ENCODE measurements at places on chromosomes 6 and 20.

- DNase-seq: no peak
Measured at GRCh38 chr6:138537106-138537505, 37.8 kb upstream of the NHSL1 start.

DNA sequence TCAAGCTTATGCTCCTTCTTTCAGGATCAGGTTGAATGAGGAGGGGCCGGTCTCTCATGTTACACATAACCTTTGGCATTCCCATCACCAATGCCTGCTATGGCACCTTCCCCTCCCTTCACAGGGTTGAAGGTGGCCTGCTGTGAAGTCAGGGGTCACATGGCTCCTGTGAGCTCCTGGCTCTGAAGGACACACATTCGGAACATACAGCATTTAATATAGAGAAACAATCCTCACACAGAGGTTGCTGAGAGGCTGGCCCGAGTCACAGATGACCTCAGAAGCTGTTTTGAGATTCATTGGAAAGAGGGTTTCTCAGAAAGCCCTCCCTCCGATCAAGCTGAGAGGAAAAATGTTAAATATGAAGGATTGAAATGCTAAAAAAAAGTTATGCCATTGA, 82.1 kb downstream of the PSMG4 start:
- no peak for DNase-seq

DNA sequence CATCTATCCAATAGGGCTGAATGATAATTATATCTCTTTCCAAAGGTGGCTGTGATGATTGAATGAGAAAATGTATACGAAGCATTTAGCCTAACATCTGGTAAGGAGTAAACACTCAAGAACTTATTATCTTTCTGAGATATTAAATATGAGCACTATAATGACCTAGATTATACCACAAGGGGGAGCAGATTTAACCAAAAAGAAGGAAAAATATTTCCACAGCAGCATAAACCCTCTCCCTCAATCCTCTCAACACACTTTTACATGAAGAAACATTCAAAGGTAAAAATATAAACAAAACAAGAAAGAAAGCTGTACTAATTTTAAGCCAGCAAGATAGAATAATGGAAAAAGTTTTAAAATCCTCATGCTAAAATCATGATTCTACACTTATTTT, 68.4 kb downstream of the SHPRH start:
- DNase-seq: no peak

GRCh38 chr6:37566111-37566949, 66.6 kb upstream of the CCDC167 start:
- DNase-seq: no peak

- no peak for DNase-seq
Measured at GRCh38 chr6:132063204-132063603, 112.0 kb upstream of the CCN2 start.

DNA sequence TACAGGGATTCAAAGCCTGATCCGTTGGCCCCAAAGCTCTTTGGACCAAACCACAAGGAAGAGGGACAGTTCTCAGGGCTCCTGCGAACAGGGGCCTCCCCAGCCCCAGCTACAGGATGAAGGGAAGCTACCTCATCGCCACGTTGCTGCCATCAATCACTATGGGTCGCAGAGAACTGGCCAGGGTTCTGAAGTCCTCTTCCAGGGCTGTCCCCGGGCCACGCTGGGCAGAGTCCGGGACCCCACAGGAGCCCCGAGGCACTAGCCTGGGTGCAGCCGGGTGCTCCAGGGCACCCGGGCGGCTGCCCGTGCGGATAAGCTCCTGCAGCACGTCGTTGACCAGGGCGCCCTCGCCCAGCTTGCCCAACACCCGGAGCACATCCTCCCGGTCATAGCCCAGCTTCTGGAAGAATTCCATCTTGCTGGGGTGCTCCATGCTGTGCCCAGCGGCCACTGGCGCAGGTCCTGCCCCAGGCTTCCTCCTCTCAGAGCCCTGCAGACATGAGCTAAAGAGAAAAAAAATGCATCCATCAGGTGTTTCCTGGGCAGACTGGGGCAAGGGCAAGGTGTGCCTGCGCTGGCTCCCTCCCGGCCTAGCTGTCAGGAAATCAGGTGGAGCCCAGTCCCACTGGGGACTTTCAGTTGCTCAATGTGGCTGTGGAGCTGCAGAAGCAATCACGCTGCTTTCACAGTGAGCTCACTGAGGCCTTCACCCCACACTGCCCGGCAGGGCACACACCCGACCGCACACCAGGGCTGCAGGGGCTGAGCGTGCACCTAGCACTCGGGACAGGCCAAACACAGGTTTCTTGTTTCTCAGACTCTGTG, 10.5 kb downstream of the ZC3H12D start:
- DNase-seq: no peak

DNA sequence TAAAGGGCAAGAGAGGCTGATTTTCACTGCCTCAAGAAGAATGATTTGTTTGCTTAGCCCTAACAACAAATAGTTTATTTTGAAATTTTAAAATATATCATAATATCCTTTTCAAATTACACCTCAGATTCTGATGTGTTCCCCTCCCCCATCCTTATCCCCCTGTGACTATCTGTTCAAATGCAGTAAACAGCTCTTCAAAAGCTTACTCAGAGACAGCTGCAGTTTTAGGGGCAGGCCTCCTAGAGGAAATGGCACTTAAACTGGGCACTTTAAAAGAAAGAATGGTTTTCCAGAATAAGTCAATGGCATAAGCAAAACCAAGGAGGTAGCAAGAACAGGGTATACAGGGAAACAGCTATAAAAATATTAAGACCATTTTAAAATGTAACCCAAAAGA, 118.6 kb upstream of the UST start:
- DNase-seq: no peak

DNA sequence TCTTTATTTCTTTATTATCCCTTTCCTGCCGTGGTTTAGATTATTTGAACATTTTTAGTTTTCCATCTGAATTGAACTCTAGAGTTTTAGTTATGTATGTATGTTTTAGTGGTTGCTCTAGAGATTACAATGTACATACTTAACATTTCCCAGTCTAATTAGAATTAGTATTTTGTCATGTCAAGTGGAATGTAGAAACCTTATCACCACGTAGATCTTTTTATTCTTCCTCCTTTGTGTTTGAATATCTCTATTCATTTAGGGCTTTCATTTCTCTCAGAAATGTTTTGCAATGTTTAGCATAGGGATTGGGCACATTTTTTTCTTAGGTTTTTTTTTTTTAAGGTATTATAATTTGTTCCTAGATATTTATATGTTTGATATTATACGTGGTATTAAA, 73.1 kb upstream of the EZR start:
- no peak for DNase-seq

- no peak for DNase-seq
Measured at GRCh38 chr6:90472716-90473115, 114.2 kb downstream of the MAP3K7 start.
